T-helper 17 cell (primary cell): ENCODE measurements at places on chromosomes 6 and 20. TPM values are rescaled to one million over a fixed set of nuclear protein-coding genes. Genes with fewer than 3 reads are reported as not detected.

DNA sequence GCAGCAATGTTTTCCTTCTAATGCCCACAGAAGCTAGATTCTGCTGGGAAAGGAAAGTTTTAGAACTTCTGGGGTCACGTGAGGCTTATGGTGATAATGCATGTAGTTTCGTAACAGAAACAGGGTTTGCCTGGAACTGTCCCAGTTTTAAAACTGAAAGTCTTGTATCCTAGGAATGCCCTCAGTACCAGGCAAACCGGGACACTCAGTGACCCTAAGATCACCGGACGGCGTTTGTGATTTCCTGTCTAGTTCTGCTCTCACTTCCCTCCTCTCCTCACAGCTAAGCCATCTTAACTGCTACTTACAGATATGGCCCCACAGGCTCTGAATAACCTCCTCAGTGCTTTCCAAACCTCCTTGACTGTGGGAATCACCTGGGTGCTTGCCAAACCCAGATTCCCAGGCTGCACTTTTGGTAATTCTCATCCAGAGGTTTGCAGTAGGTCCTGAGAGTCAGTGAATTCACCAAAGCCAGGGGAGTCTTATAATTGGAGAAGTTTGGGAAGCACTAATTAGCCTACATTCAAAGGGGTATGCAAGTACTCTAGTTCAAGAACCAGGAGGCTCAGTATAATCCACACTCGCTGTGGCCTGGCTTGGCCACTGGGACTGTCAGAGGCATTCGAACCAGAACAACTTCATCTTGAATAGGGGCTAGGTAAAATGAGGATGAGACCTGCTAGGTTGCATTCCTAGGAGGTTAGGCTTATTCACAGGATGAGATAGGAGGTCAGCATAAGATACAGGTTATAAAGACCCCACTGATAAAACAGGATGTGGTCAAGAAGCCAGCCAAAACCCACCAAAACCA, 231.6 kb upstream of the MYLIP start:
- no peak for DNase-seq

DNA sequence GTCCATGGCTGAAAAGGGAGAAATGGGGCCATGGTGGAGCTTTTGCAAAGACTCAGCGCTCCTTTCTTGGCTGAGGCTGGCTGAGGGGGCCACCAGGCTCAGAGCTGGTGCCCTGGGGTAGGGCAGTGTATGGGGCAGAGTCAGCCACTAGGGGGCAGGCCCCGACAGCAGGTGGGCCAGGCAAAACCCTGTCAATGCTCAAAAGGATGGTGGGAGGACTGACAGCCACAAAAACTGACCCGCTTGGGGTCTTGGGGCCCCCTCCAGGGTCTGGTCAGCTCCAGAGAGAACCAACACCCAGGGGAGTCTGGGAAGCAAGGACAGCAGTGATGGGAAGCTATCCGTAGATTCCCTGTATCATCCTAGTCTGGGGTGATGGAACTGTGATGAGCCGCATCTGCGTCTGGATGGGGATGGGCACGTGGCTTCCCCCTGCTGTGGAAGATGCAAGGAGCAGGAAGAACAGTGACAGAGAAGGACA, 306.9 kb downstream of the DHX35 start:
- no peak for DNase-seq

- DNase-seq, result no peak
Measured at GRCh38 chr6:169235286-169235685, 18.4 kb downstream of the THBS2 start.

Gene NKAIN2
- total RNA-seq, result 0.13 TPM

- DNase-seq, result no peak
Measured at GRCh38 chr6:107360476-107360875, 98.9 kb downstream of the PDSS2 start.
